Glutamatergic neuron (in vitro differentiated cells): ENCODE measurements at places on chromosomes 3 and 15. TPM values are rescaled to one million over a fixed set of nuclear protein-coding genes. Genes with fewer than 3 reads are reported as not detected.

DNA sequence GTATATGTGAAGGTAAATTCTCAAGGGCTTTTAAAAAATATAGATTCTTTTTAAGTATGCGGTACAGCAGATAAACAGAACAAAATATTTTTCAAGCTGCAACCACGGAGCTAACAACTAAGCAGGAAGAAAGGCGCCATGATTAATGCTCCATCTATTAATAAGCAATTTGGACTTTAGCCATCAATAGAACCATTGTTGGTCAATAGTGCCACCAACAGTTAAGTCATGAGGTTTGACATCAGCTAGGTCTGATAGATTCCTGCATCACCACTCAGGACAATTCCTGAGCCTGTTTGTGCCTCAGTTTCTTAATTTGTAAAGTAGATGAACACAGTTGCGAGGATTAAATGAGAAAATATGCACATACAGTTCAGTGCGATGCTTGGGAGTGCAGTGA, 65.1 kb upstream of the FAM3D start:
- no peak overlapping the region for H3K4me3 ChIP-seq
- no peaks in the 10 kb centered on the region for H3K27me3 ChIP-seq

DNA sequence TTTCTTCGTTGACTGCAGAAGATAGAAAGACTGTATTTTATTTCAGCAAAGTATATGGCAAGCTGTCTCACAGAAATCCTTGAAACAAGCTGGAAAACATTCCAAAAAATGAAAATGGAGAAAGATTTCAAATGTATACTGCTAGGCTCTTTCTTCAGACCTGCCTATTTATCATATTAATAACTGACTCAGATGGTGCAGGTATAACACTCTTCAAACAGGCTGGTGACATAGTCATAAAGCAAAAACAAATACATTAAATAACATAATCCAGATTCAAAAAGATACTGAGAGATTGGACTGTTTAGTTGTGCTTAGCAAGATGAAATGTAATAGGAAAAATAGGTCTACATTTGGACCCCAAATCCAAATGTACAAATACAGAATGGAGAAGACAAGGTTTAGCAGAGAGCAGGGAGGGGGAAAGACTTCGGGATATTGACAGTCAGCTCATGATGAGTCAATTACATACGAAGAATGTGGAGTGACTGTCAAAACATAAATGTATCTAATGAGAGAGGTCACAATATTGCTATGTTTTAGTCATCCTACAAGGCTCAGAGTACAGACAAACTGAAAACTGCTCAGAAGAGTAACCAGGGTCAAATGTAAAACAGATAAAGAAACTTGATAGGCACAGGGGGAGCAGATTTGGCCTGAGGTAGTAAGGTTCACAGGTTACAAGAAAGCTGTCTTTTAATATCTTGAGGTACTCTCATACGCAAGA, 88.7 kb downstream of the DMXL2 start:
- no peak for DNase-seq
- no peak overlapping the region for H3K27ac ChIP-seq
- peaks cover 22% of the 10 kb centered on the region for H3K36me3 ChIP-seq
- no peak overlapping the region for H3K4me3 ChIP-seq

DNA sequence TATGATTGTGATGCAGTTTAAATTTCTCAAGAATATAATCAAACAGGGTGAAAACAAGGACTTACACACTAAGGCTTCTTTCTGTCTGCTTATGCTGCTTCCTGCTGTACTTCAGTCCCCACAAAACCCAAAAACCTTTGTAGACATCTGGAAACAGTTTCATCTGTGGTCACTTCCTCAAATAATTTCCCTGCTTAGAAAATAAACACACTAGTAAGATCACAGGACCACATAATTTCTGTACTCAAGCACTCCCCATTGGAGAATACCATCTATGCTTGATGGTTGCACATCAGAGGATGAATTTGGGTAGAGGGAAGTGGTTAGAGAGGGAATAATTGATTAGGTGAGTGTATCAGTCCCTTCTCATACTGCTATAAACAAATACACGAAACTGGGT, 266.2 kb downstream of the LSAMP start:
- H3K4me1 ChIP-seq = no peaks in the 10 kb centered on the region
- no peak overlapping the region for H3K27ac ChIP-seq
- H3K27me3 ChIP-seq = no peaks in the 10 kb centered on the region

The MLF1 gene
- 16.8 TPM for total RNA-seq

- H3K27ac ChIP-seq = no peak overlapping the region
- H3K27me3 ChIP-seq = no peaks in the 10 kb centered on the region
- H3K4me3 ChIP-seq = no peak overlapping the region
These were observed 43.0 kb upstream of the USP3 start for GRCh38 chr15:63461230-63461985.

- peak within 1 kb of the TSS; percentile 98 for H3K4me3 ChIP-seq
- peaks cover 10% of the 10 kb centered on the region for H3K27me3 ChIP-seq
- DNase-seq = peak; percentile 83
- H3K36me3 ChIP-seq = no peaks in the 10 kb centered on the region
- H3K27ac ChIP-seq = peak within 1 kb of the TSS; percentile 91
- peaks cover 8% of the 10 kb centered on the region for H3K4me1 ChIP-seq
These were observed at the start of gene ARL6 for GRCh38 chr3:97764407-97765238. ARL6 (plus strand) TSS chr3:97764758; CDS start chr3:97768108, 3,350 bp downstream.

The TUSC7 gene
- not detected for total RNA-seq

DNA sequence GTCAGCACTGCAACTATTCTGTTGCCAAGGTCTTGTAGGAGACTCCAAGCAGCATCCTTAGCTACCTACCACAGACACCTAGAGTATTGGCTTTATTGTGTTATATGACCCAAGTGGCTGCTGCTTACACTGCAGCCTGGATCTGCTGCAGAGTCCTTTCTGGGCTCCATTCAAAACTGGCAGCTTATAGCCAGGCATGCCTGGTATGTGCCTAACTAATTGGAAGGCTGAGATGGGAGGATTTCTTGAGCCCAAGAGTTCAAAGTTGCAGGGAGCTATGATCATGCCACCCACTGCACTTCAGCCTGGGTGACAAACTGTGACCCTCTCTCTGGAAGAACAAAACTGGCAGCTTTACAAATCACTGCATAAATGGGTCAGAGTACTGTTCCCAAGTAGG, 8.6 kb downstream of the NDUFB4 start:
- DNase-seq = no peak
- no peak overlapping the region for H3K4me3 ChIP-seq
- peaks cover 6% of the 10 kb centered on the region for H3K36me3 ChIP-seq
- H3K27ac ChIP-seq = no peak overlapping the region
- no peaks in the 10 kb centered on the region for H3K27me3 ChIP-seq
